ENCODE measurements at places on chromosomes 7 and 10.

DNA sequence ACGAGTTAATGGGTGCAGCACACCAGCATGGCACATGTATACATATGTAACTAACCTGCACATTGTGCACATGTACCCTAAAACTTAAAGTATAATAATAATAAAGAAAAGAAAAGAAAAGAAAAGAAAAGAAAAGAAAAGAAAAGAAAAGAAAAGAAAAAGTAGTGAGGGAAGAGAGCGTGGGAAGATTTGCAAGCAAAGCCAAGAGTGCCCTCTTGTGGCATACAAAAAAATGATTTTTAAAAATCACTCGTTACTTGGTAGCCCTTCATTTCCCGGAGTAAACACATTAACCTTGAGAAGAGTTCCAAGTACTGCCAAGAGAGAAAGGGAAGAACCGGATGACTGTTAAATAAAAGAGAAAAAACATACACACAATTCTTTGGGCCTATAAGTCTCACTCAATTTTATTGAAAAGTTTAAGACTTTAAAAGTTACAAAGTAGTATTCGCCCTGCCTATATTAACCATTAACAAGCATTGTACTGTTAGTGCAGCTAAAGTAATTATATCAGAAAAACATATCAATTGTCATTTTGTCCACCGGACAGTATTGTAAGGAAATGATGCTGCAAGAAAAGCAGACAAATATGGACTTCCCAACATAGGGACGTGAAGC lies 6.2 kb upstream of the CH25H start:
- no peak for DNase-seq

GRCh38 chr10:7354330-7355047 lies 56.3 kb downstream of the SFMBT2 start:
- DNase-seq = no peak

- DNase-seq = no peak
Observed at GRCh38 chr7:157514306-157514705, 177.5 kb downstream of the DNAJB6 start.

DNA sequence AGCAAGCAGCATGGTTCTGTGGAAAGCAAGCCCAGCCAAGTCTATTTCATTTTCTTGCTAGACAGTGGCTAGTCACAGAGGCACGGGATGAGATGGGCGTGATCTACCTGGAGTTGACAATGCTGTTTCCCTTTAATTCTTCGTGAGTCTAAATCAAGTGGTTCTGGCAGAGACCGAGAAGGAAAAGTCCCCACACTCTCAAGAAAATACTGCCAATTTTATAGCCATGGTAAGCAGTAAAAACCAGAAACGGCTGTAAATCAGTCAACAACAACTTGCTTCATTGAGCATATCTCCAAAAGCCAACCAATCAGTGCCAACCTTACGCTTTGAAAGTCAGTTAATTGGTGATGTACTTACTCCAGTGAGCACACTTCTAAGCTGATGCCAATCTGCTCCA lies 223.4 kb downstream of the SEC23IP start:
- DNase-seq = no peak

DNA sequence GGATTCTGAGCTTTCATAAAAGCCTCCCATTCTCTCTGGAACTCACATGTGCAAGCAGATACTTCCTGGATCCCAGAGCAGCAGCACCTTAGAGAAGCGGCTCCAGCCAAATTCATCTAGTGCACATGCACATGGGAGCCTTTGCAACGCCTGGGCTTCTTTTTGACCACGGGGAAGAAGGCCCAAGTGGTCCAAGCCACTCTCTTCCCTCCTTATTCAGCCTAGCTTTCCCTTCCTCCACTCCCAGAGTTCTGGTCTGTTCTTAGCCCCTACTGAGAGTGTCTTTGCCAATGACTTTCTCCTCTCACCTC lies 118.7 kb downstream of the ZNF365 start:
- no peak for DNase-seq

DNA sequence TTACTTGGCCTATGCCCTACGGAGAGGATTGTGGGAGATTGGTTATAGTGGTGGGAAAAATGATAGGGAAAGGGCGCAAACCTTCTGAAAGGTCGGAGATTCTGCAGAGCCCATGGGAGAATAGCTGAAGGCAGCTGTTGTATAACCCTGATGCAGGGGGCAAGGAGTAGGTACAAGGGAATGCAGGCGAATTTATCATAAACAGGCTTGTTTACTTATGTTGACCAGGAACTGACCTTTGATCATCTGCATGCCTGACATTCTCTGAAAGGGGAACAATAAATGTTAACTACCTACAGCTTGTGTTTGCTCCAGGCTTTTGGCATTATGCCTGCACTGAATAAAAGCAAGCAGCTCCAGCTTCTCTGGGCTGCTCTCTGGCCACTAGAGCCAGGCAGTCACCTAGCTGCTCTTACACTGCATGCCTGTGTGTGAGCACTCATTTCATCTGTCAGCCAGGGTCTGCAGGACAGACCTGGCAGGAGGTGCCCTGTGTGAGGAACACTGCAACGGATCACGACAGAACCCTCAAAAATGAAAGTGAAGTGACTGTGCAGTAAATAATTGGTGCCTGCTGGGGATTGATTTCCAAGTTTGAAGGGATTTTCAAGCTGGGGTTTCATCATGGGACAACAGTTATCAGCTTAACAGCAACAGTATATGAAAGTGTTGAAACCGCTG lies 31.1 kb upstream of the ABCA13 start:
- peak; percentile 34 for DNase-seq

- DNase-seq = no peak
Observed at GRCh38 chr7:53657586-53657985, 622.2 kb downstream of the POM121L12 start.

DNA sequence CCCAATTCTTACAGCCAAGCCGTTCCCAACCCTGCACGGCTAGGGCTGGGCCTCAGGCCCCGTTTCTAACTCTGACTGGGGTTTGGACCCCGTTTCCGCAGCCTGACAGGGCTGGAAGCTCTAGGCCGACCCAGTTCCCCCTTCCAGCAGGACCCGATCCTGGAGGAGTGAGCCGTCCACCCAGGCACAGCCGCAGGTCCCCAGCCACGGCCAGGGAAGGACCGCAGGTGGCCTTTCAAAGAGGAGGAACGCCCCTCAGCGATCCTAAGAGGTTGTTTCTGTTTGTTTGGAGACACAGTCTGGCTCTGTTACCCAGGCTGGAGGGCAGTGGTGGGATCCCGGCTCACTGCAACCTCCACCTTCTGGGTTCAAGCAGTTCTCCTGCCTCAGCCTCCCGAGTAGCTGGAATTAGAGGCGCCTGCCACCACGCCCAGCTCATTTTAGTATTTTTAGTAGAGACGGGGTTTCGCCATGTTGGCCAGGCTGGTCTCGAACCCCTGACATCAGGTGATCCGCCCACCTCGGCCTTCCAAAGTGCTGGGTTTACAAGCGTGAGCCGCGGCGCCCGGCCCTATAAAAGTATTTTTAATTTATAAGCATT lies 778 bp upstream of the GET4 start:
- no peak for DNase-seq

- no peak for DNase-seq
Observed at GRCh38 chr10:132912713-132913558, 29.4 kb downstream of the CFAP46 start.

GRCh38 chr7:144384555-144385245 lies 18.8 kb downstream of the NOBOX start:
- DNase-seq = no peak

DNA sequence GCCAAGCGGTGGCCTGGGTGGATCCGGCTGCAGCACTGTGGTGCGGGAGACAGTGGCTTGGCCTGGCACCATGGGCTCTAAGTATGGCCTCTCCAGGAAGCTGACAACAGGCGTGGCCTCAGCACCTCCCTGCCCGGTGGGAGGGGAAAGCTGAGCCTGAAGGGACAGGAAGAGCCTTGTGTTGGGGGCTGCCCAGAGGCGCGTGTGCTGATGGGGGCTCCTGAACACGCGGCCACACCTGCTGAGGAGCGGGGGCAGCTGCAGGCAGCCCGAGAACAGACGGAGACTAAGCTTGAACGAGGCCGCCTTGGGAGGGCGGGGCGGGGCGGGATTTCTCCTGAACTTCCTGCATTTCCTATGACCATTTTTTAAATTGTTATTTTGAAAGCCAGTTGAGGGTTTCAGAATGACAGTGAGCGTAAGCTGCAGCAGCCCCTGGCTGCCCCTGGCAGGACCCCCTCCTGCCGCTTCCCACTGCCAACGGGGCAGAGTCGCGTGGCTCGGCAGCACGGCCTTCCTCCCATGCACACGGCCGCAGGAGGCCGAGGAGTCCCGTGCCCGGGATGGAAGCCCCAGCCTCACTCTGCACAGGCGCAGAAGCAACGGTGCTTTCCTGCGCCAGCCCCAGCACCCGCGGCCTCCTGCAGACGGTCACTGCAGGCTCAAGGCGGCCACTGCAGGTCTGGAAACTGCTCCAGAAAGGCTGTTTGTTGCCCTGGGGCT lies 43.2 kb downstream of the DPYSL4 start:
- DNase-seq = no peak

DNA sequence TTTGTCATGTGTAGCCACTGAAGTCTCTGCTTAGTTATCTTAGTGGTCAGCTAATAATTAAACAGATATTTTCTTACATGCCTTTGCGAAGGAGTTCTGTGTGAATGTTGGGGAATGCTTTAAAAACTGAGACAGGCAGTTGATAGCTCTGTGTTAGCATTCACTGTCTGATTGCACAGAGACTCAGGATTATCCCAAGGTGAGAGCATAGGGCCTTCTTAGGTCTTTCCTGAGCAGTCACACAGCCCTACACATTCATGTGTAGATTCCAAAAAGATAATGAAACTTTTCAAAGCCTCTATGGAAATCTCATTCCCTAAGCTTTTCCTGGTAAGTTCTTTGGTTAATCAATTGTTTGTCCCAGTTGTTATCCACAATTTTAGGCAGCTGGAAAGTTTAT lies 67.7 kb downstream of the CASD1 start:
- DNase-seq = no peak

GRCh38 chr10:129810-130209 lies 5.4 kb upstream of the ZMYND11 start:
- DNase-seq = no peak

GRCh38 chr7:132145063-132145462 lies 431.2 kb downstream of the PLXNA4 start:
- no peak for DNase-seq

Data from AG09319 (cell line).